Activated naive CD8-positive, alpha-beta T cell treated with anti-CD3 and anti-CD28 coated beads, Interleukin-2, amount 10 ng/mL, durations not matched to agents 7 days and 5 days (primary cell): ENCODE measurements at places on chromosomes 2 and 18.
A peak's percentile ranks its signal among the peaks of the same experiment; 100 is the strongest.

- no peak for DNase-seq
Measured at GRCh38 chr2:68303033-68303901, 16.5 kb downstream of the CNRIP1 start.

GRCh38 chr2:48510329-48510728 lies 19.6 kb upstream of the STON1 start:
- DNase-seq: no peak

GRCh38 chr2:205680067-205680466 lies 2.2 kb upstream of the NRP2 start:
- peak; percentile 39 for DNase-seq

DNA sequence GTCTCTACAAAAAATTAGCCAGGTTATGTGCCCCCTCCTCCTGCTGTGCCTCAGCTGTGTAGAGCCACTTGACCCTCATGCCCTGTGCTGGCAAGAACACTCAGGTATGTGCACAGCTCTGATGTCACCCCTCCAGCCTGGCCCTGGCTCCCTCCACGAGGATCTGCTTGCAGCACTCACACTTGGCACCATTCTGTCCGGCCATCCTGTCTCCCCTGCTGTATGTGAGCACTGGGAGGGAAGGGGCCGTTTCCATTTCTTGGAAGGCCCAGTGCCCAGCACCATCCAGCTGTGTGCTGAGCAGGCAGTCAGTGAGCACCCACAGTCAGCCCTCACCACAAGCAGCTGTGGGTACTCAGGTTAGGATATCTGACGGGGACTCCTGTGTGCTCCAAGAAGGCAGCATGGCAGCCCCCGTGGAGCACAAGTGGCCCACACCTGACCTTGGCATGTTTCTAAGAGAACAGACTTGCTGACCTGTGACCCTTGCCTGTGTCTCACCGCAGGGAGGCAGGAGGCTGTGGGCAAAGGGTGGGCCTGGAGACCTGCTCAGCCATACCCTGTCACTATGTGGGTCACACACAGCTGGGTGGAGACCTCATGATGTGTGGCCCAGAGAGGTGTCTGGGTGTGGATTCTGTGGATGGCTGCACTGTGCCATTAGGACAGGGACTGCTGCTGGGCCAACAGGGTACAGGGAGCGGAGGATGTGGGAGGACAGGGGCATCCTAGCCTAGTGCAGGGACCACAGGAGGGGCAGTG lies 31.5 kb downstream of the USP34 start:
- no peak for DNase-seq

DNA sequence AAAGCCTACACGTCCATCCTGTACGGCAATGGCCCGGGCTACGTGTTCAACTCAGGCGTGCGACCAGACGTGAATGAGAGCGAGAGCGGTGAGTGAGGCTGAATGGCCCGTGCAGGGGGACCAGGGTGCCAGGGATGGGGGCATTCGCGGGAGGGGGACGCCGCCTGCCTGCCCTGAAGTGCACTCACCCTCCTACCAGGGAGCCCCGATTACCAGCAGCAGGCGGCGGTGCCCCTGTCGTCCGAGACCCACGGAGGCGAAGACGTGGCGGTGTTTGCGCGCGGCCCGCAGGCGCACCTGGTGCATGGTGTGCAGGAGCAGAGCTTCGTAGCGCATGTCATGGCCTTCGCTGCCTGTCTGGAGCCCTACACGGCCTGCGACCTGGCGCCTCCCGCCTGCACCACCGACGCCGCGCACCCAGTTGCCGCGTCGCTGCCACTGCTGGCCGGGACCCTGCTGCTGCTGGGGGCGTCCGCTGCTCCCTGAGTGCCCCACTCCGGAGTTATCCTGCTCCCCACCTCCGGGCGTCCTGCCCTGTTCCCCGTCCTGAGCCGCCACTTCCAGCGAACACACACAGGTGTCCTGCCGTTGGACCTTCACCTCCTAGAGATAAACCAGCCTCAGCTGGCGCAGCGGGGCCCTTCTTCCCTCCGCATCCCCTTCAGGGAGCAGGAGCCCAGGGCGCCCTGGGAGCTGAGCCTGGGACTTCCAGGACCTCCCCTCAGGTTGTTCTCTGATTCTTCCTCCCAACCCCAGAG lies 2.9 kb downstream of the ALPI start:
- no peak for DNase-seq

DNA sequence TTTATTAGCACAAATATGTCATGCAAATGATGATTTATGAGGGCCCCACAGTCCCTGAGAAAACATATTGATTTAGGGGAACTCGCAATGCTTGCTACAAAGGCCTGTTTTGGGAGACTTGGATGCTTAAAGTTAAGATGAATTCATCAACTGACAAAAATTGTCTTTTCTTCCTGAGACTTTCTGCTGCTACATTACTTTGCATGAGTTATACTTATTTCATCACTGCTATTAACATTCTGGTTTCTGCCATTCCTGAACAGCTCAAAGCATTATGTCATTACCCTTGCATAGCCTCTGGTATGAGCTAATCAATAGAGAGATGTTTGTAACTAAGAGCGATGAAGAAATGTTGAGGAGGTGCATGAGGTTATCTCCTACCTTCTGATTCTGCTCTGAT lies 74.4 kb downstream of the SOX11 start:
- no peak for DNase-seq

- DNase-seq: no peak
Measured at GRCh38 chr2:159003555-159003954, 35.1 kb downstream of the TANC1 start.

DNA sequence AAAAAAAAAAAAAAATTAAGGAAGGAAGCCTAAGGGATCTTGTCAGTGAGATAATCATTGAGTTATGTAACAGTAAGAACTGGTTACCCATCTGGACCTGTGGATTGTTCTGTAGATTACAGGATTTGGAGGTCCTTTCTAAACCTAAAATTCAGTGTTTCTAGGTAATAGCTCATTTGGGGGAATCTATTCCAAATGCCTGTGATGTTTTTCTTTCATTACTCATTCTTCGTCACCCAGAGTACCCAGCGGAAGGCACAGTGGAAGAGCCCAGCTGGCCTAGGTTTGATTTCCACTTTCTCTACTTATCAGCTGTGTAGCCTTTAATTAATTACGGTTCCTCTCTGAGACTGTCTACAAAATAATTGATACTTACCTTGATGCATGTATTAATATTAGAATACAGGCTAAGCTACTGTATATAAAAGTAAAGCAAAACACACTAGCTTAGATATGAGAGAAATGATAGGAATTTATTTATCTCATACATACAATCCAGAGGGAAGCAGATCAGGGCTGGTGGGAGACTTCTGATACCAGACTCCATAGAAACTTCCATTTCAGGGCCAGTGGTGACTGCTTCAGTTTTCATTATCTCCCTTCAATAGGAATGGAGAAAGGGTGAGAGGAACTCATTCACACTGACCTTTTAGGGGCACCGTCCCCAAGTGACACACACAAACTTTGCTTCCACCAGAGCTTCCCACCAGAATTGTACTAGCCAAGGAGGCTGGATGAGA lies 115.8 kb upstream of the NOSTRIN start:
- DNase-seq: no peak

GRCh38 chr2:8244639-8245038 lies 437.2 kb upstream of the ID2 start:
- DNase-seq: no peak

- no peak for DNase-seq
Measured at GRCh38 chr18:21163647-21164547, 52.3 kb upstream of the ROCK1 start.

DNA sequence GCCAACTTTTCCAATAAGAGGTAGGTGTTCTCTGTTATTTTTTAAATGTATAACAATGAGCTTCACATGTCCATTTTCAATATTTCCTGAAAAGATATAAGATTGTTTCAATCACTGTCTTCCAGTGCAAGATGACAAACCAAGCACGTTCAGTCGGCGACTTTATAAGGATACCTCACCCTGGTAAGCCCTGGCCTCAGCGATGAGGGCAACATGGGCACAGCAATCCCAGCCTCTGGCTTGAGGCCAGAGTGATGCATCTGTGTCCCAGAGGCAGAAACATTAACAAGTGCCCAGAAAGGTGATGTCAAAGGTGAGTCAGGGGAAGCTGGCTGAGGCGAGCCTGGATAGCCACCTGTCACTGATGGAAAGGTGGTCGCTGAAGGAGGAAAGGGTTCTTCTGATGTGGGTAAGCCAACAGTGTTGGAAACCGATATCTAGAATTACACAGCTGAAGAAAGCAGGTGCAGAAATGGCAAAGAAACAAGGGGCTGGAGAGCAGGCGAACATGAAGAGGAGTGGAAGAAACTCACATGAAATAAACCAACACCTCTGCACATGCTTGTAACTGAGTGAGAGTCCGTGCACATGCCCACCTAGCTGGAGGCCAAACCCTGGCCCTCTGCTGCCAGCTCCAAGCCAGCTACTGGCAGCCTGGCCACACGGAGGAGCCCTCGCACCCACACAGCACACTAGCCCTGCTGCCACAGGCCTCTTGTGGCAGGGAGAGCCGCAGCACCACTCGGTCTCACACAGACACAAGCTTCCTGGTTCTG lies 65.5 kb downstream of the FBXO15 start:
- DNase-seq: peak; percentile 77

DNA sequence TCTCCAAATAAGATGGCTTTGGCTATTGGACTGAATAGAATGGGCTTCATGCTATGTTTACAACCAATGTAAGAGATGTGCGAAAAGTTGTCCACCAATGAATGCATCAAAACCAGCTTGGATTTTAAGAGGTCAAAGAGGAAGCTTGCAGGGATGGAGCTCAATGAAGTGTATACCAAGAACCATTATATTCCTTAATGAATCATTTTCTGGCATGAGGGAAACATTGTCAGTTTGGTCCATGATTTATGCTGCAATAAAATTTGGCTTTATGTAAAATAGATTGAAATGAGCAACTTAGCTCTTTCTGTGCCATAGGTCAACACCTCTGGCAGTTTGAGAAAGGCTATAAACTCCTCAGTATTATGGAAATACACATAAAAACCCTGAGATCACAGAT lies 107.3 kb downstream of the SH3BP4 start:
- no peak for DNase-seq

GRCh38 chr2:127704641-127705390 lies 3.5 kb downstream of the SFT2D3 start:
- no peak for DNase-seq

DNA sequence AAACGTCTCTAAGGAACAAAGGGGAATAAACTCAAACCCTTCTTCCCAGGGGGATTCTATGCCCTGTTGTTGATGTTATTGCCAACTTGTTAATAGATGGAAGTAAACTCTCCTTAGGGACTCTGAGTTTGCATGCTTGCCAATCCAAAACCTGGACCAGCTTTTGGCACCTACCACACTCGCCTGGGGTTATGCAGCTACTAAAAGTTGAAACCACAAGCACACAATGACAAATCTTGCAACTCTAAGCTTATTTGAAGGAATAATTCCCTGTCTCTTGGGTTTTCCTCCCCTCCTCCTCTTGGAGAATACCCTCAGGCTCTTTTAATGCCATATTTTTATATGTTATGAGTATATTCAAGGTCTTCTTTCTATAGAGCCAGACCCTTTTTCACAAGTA lies 484.1 kb downstream of the FBXO15 start:
- DNase-seq: no peak

DNA sequence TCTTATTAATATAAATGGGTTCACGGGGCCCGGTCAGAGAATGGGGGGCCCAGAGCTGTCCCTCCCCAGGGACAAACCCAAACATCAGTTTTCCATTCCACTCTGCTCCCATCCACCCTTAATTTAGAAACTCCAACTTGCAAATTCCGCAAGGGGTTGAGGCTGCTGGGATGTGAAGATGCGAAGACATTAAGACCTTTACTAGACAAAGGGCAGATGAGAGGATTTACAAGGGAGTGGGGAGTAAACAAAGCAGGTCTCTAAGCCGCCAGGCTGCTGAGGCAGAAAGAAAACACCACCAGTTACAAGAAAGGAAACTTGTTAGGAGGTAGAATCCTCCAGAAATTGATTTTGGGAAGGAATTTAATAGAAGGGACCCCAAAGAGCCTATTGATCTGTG lies 33.1 kb downstream of the MARCO start:
- no peak for DNase-seq

GRCh38 chr18:54762386-54762785 lies 65.9 kb upstream of the RAB27B start:
- DNase-seq: no peak
